Muscle of arm (tissue), 14 donors: ENCODE measurements at places on chromosomes 2 and 18. TPM values are rescaled to one million over a fixed set of nuclear protein-coding genes. Genes with fewer than 3 reads are reported as not detected.

Gene SERPINB10
- not detected for polyA plus RNA-seq

Gene SDC1
- polyA plus RNA-seq, result 3.4 TPM

Gene CLEC4F
- polyA plus RNA-seq, result 0.26 TPM

Gene ITGB6
- polyA plus RNA-seq, result 40.8 TPM

Gene GPR17
- not detected for polyA plus RNA-seq

Gene ZSWIM2
- not detected for polyA plus RNA-seq

GRCh38 chr2:102660574-102660973 is 41.2 kb downstream of the SLC9A2 start:
- no peak for DNase-seq

GRCh38 chr2:24623535-24623934 is 132.5 kb downstream of the NCOA1 start:
- no peak for DNase-seq

- DNase-seq, result no peak
These were observed 158.8 kb downstream of the RIF1 start for GRCh38 chr2:151568501-151568900.

DNA sequence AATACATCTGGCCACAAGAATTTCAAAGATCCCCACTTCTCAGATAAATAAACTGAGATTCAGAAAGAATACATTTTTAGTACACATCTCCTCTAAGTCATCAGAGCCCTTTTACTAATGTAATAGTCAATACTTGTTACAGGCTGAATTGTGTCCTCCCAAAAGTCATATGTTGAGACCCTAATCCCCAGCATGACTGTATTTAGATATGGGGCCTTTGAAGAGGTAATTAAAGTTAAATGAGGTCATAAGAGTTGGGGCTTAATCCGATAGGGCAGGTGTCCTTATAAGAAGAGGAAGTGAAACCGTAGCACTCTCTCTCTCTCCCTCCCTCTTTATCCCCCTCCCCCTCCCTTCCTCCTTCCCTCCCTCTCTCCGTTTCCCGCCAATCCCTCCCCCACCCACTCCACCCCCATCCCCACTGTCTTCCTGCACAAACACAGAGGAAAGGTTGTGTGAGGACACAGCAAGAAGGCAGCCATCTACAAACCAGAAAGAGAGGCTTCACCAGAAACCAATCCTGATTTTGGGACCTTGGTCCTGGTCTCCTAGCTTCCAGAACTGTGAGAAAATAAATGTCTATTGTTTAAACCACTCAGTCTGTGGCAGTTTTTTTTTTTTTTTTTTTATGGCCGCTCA is 66.6 kb upstream of the ZNF397 start:
- DNase-seq, result no peak

GRCh38 chr2:43480874-43481273 is 115.0 kb downstream of the THADA start:
- DNase-seq, result no peak

DNA sequence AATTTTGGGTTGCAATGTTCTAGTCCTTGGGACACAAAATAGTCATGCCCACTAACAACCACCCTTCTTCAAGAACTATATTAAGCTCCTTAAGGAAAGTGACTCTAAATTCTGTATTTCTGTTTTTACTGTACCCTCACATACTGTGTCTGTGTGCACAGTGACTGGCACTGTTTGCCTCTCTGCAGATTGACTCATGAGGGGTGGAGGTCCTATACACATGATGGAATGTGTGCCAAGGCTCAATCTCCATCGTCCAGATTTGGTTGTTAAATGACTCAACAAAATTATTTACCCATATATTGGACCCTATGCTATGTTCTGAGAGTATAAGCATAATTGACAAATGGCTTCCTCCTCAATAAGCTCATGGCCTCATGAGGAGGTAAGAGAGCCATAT is 126.6 kb upstream of the CWC22 start:
- no peak for DNase-seq

- no peak for DNase-seq
These were observed 21.7 kb downstream of the CDH19 start for GRCh38 chr18:66582211-66582610.

DNA sequence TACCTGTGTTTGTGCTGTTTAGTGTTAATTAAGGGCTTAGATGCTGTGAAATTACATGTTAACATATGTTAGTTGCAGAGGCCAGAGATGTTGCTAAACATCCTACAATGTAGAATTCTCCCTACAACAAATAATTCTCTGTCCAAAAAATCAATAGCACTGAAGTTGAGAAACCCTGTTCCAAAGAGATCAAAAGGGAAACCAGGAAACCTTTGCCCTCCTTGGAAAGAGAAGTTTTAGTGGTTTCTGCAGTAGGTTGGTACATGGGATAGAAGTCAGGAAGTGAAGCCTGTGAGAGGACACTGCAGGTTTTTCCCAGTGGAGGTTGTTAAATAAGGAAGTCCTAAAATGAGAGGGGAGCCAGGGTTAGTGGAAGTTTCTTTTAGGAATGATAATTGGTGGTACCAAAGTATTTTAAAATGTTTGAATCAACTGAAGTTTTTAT is 6.3 kb upstream of the RMDN2 start:
- DNase-seq, result no peak

DNA sequence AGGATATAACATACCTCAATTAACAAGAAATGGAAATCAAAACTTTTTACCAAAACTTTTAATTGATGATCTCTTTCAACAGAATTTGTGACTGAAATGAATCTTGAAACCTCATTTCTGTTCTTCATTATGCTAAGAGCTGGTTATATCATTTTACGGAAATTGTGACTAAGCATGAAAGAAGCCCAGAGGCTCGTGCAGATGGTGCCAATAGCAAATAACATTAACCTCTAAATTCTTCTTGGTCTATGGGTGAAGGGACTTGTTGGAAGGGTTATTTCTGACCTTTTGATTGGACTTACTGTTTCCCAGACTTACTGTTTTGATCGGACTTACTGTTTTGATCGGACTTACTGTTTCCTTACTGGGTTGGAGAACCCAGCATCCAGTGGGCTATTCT is 435.6 kb downstream of the TDRD15 start:
- DNase-seq, result no peak

DNA sequence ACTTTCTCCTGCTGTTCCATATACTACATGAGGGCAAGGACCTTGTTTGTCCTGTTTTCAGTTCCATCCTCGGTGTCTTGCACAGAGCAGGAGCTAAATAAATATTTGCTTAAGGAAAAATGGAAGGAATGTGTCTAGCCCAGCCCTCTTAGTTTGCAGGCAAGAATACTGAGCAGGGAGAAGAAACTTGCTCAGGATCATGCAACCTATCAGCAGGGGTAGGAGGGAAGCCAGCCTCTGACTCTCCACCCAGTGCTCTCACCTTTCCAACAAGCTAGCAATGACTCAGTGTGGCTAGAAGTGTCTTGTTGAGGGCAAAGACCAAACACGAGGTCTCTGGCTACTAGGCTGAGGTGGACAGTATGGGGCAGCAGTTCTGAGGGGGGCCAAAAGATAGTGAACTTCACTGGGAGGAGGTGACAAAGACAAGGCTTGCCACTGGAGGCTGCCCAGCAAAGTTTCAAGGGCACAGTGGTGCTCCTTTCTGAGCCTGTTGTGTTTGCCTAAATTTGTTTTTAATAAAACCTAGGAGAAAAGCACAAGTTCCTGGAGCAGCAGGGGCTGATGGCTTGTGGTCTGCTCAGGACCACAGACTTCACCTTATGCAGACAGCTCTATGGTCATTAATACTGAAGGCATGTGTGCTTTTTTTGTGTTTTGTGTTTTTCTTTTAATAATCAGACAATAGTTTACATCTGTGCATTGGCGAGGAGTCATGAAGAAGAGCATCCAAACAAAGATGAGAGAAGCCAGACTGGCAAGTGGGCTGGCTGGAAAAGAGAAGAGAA is 49.1 kb upstream of the CTAGE1 start:
- no peak for DNase-seq

DNA sequence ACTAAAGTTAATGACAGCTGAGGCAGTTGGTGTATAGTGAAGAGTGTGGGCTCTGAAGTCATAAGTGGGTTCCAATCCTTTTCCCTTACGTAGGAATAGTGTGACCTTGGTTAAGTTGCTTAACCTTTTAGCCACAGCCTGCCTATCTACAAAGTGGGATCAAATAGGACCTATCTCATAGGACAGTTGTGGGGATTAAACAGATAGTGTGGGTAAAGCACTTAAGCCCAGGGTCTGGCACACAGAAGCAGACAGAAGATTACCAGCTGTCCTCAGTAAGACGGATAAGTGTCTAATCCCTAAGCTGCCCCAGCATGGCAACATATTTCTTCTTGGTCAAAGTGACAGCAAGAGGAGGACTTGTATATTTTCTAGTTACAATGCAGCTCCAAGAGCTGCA is 28.2 kb downstream of the UBE2F start:
- no peak for DNase-seq

GRCh38 chr18:55121397-55122170 is 162.3 kb upstream of the CCDC68 start:
- DNase-seq, result no peak

DNA sequence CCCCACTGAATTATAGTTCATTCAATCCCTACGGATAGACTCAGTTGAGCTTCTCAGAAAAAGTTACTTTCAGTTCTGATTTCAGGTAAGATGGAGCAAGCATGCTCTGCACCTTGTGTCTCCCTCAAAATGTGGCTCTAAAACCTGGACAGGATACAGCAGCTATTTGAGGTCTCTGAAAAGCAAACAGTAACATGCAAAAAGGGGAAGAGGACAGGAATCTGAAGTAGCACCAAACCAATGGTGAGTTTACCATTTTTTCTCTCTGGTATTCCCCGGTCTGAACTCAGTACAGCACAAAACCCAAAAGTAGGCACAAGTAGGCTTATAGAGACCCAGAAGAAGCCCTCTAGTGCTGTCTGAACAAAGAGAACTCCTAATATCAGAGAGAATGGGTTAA is 34.1 kb downstream of the LANCL1 start:
- no peak for DNase-seq

DNA sequence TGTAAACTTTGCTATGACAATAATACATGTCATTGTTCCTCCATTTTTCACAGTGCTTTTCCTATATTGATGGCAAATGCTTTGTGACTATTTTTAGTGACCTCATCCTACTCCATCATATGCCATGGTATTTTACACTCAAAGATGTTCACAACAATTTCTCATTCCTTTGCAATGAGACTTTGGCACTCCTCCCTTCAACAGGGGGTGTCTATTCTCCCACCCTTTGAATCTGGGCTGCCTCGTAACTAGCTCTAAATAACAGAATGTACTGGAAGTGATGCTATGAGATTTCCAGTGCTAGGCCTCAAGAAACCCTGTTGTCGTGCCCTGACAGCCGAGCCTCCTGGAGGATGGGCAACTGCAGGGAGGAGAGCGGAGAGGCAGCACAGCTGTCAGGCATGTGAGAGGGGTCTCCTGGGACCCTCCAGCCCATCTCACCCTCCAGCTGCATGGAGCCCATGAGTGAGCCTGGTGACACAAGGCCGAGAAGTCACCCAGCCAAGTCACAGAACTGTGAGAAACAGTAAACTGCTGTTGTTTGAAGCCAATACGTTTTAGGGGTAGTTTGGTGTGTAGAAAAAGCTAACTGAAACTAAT is 103.1 kb upstream of the APCDD1 start:
- no peak for DNase-seq

GRCh38 chr2:236215196-236215595 is 47.0 kb upstream of the GBX2 start:
- no peak for DNase-seq

DNA sequence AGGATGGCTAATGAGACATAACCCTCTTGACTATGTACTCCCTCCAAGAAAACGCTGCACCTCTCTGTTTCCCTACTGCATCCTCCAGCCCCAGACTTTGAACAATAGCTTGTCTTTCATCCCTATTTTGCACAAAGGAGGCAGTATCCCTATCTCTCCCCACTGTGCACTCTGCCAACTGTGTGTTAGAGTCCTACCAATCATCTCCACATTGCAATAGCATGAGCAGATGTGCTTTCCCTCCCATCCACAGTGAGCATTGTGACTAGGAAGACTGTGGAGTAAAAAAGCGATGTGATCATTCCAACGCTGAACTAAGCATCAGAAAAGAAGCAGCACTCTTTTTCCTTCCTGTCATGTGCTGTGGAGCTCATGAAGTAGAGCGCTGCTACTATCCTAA is 206.3 kb upstream of the GULP1 start:
- no peak for DNase-seq

- no peak for DNase-seq
These were observed 18.3 kb upstream of the ITGA6 start for GRCh38 chr2:172409042-172409441.

DNA sequence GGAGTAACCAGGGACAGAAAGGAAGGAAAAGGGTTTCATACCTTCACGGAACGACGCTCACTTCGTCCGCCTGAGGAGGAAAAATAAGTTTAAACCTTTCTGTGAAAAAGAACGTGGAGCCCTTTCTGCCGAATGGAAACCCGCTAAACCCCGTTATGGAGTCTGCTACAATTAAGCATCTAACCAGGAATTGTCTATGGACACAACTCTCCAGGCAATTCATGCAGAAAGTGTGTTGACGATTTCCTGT is 528 bp upstream of the PPP4R3B start:
- DNase-seq, result no peak
